Right cardiac atrium (tissue), 5 donors: ENCODE measurements at places on chromosomes 3 and 15. TPM values are rescaled to one million over a fixed set of nuclear protein-coding genes. Genes with fewer than 3 reads are reported as not detected.

The PLSCR2 gene
- polyA plus RNA-seq = not detected

The PAQR9 gene
- 4.7 TPM for polyA plus RNA-seq

The PLD1 gene
- polyA plus RNA-seq = 17.0 TPM

The HRG gene
- polyA plus RNA-seq = not detected

The TIGIT gene
- polyA plus RNA-seq = 0.07 TPM

GRCh38 chr3:32076566-32076965 lies 29.9 kb upstream of the GPD1L start:
- no peak for DNase-seq

- DNase-seq = no peak
Measured at GRCh38 chr15:64586984-64587383, 126.6 kb downstream of the ZNF609 start.
